NB4 (cell line): ENCODE measurements at places on chromosomes 2 and 18.

GRCh38 chr2:46776687-46777327, 138.8 kb downstream of the MCFD2 start:
- peak; percentile 76 for DNase-seq

- DNase-seq, result peak; percentile 49
These were observed 35.4 kb upstream of the REEP1 start for GRCh38 chr2:86372641-86373502.

- no peak for DNase-seq
These were observed at the start of gene IL1RL2 for GRCh38 chr2:102186791-102187495. TSS of gene IL1RL2 (plus strand) at chr2:102187023. CDS start at chr2:102187868, 845 bp downstream.

DNA sequence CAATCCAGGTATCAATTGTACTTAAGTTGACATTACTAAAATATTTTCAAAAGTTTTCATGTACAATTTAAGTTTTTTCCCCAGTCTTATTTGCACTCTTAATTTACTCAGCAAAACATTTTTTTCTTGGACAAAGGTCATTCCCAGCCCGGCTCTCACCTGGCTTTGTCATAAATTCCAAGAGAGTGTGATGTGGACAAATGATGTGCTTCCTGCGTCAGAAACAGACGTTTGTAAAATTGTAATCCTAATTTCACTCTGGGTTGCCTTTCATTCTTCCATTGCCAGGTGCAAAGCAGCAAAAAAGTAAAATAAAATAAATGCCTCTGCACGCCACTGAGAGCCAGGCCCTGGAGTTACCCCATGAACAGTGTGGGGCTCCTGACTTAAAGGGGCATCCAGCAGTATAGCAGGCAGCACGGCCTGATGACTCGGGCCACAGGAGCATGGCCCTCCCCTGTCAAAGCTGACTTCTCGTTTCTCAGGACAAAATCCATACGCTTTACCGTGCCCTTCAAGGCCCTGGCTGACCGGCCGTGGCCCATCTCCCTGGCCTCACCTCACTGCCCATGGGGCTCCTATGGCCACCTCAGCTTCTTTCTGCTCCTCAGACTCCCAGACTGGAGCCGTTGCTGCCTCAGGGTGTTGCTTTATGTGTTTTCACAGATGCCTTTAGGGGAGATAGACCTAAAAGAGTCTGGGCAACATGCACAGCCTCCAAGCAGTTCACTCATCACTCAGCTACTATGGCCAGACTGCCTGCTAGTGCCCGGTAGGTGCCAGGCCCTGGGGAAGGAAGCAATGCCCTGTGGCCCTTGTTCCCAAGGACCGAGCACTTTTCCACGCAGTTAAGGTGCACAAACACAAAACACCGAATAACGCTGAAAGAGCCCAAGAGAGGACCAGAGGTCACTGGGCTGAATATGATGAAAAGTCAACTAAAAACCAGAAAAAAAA, 7.6 kb upstream of the TMEM185B start:
- DNase-seq, result no peak

GRCh38 chr2:118524911-118525310, 322.5 kb downstream of the EN1 start:
- no peak for DNase-seq

DNA sequence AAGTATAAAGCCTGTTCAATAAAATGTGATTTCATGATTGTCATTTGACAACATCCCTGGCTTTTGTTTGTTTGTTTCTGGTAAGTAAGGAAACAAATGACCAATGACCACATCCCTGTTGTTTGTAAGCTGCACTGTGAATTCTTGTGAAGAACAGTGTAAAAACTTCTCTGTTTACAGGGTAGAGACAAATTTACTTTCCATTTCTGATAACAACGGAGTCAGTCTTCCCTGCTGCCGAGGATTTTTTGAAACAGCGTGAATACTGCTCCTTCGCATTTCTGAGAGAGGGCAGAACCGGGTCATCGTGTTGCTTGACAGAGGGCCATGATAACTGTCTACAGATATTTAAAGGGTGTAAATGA, 38.4 kb upstream of the CTAGE1 start:
- no peak for DNase-seq

- DNase-seq, result no peak
These were observed 40.6 kb upstream of the TFPI start for GRCh38 chr2:187594801-187595200.

DNA sequence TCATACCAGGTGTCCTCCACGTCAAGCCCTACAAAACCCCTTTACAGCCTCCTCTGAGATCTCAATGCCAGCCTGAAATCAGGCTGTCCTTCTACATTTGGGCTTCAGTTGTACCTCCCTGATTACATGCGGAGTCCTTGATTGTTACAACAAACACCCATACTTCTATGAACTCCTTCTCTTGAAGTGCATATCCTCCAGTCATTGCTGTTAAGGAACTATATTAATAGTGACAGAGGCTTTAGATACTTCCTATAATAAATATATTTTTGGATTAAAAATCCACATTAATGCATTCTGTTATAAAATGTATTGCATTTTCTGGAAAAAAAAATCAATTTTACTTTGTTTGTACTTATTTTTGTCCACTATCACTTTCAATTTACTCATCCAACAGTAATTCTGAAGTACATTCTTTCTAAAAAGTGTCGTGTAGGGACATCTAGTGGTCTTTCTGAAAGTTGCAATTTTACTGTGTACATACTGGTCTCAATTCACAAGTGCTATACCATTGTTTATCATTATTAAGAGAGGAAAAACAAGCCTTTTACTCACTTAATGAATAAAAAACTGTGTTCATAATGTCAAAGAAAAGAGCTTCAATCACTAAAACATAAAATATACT, 316.4 kb downstream of the DSEL start:
- DNase-seq, result peak; percentile 52

GRCh38 chr2:96816836-96817702, 1.0 kb downstream of the CNNM3 start:
- peak; percentile 49 for DNase-seq

- no peak for DNase-seq
These were observed 9.5 kb upstream of the CYS1 start for GRCh38 chr2:10089565-10090190.

GRCh38 chr18:46289463-46289862, 185.3 kb downstream of the HAUS1 start:
- no peak for DNase-seq

DNA sequence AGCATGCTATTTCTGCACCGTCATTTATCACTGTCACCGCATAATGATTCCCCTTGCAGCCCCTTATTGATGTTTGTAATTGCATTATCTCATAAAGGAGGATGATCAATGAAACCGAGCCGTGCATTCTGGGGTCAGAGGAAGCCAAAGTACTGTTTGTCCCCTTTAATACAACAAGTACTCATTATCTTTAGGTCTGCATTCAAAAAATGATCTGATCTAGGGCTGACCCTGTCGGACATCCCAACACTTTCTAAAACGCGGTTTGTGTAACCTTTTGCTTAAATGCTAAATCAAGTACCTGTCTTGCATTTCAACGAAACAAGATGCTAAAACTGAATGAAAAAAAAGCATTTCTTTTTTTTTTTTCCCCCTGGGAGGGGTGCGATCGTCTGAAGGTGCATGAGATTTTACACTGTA, 143.8 kb downstream of the MEIS1 start:
- no peak for DNase-seq

DNA sequence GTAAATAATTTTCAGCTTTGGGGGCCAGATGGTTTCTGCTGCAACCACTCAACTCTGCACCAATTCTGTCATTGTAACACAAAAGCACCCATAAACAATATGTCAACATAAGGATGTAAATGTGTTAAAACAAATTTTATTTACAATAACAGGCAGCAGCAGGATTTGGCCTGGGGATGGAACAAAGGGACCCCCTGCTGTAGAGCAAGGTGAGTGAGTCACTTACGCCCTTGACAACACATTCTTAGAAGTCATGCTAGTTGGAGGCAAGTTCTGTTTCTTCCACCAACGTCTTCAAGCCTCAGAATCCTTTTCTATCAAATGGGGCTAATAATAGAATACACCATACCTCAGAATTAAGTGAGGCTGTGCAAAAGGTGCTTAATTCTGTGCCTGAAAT, 610.2 kb upstream of the SYT4 start:
- no peak for DNase-seq

DNA sequence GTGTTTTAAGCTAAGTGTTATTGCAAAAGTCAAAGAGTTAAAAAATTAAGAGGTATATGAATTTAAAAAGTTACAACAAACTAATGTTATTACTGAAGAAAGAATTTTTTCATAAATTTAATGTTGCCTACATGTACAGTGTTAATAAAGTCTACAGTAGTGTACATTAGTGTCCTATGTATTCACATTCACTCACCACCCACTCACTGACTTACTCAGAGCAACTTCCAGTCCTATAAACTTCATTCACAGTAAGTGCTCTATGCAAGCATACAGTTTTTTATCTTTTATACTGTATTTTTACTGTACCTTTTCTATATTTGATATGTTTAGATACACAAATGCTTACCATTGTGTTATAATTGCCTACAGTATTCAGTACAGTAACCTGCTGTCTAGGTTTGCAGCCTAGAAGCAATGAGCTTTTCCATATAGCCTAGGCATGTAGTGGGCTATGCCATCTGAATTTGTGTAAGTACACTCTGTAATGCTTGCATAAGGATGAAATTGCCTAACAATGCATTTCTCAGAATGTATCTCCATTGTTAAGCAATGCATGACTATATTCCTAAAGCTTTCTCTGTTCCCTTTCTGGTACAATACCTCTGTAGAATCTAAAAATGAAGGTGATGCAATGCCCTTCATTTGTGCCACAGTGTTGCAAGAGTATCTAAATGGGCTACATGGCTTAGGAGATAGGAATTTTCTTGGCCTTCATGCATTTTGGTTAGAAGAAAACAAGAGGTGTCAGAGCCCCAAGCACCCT, 370.8 kb upstream of the NT5C1B start:
- peak; percentile 6 for DNase-seq

DNA sequence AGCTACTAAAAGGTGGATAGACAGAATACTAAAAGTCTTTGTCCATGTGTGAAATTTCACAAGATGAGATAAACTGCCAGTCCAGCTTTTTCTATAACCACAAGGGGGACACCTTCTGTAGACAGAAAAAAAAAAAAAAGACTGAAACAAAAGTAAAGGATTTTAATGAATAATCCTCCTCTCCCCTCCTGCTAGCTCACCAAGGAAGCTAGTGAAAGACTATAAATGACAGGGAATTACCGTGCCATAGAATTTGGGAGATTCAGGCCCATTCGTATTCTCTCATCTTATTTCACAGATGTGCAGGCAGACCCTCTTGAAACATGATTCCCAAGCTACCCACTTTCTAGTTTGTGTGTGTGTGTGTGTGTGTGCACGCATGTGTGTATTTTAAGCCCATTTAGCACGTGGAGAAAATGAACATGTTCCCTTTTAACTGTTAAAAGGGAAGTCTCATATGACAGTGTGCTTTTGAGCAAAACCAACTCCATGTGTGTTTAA, 36.3 kb upstream of the SLC8A1 start:
- DNase-seq, result peak; percentile 57
